ENCODE measurements at places on chromosomes 12 and 14.

GRCh38 chr12:54383041-54383609 lies 1.4 kb downstream of the ZNF385A start:
- DNase-seq: no peak

DNA sequence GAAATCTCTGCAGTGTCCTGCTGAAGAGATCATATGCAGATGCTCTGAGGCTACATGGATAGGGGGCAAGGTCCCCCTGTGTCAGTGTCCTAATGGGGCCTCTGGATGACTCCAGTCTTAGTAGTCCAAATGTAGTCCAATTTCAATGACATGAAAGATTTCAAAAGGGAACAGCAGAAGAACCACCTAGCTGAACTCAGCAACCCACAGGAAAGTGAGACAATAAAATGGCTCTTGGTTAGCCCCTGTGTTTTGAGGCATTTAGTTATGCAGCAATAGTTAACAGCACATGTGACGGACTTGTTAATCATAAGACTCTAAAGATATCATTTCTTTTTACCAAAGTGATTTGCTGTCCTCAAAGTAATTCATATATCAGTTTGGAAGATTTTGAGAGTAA lies 22.7 kb downstream of the CCDC198 start:
- no peak for DNase-seq

DNA sequence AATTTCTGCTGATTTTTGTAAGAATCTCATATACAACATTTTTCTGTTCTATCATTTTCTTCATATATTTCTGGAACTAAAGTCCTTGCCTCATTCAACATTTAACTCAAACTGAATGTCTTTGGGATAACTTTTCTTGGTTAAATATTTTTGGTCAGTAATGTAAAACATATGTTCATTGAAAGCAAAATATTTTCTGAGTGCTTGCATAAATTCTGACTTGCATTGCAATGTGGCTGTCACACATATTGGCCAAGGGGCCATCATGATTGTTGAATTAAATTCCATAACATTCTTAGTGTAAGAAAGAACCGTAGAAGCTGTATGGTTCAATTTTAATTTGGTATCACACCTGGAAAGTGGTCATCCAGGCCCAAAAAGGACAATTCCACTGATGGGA lies 369.4 kb downstream of the GALC start:
- no peak for DNase-seq

GRCh38 chr12:47776471-47777143 lies 3.6 kb downstream of the SLC48A1 start:
- no peak for DNase-seq

DNA sequence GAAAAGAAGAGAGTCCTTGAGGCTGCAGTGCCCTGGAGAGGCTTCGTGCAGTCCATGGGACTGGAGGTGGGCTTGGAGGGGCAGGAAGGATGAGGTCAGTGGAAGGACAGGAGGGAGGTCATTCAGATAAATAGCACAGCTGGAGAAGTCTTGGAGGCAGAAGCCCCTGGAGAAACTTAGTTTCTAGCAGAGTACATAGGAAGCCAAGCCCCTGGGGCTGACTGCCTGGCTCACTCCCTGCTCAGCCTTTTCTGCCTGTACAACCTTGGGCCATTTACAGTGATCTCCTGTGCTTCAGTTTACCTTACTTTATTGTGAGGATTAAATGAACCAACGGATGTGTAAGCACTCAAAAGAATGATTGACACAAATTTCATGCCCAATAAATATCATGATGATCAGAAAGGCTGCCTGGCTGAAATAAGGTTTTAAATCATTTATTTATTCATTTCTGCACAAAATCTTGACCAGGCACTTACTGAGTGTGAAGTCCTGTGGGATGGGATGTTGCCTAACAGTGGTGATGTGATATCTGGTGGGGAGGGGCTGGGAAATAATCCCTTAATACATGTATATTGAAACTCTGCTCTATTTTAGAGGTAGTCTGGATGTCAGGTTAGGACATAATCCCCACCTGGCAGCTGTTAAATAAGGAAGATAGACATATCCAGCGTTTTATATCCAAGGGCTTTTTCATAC lies 54.3 kb downstream of the PLEKHG7 start:
- no peak for DNase-seq

- DNase-seq: no peak
Measured at GRCh38 chr12:12181511-12181910, 85.3 kb downstream of the LRP6 start.

DNA sequence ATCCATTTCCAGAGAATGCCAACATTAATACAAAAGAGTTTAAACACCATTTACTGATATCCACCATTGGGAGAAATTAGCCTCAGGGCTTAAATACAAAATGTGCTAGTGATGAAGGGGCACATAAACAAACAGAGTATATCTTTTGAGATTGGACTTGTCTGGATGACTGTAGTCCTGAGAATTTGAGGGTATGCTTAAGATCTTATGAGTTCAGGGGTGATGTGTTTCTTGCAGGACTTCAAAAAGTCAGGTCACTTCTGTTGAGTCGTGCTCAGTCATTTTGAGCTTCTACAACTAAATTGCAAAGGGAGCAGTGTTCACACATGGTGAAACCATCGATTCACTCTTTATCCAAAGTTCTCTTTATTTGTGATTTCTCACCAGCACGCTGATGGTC lies 425.7 kb downstream of the ATP23 start:
- DNase-seq: no peak

DNA sequence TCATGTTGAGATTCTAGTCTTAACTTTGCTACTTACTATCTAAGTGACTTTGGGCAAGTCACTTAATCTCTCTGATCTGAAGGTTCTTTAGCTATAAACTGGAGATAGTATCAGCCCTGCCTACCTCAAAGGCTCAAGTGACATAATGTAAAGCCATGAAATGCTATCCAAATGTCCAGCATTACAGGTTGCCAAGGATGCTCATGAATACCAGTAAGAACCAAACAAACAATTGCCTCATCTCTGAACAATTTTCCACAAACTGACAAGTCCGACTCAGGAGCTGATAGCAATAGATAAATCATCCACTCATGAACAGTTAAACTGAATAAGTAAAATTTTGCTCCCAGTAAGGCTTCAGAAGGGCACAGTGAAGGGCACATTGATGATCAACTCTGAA lies 51.5 kb downstream of the LMNTD1 start:
- no peak for DNase-seq

DNA sequence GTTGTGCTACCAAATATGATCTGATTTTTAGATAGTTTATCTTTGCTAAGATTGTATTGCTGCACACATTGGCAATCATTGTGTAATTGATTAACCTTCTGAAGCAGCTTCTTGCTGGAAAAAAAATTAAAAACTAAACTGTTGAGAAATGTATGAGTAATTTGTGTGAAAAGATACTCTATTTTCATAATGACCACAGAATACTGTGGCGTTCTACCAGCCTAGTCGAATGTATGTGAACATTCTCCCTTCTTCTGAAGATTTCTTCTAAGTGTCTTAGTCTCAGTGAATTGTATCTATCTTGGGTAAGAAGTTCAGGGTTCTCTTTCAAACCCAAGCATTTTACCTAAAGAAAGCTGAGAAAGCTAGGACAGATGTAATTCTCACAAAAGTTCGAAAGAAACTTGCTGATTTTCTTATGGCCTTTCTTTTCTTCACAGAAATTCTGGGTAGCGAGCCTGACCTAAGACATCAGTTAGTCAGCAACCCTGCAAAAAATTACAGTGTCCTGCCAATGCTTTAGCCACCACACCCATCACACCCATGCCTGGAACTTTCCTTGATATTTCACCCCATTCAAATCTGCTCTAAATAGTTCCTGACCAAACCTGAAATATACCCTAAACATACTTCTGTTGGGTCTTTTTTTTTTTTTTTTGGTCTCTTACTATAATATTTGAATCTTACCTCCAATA lies 27.1 kb upstream of the C12orf71 start:
- DNase-seq: no peak

Measured in CD4-positive, alpha-beta T cell treated with Interleukin-6 at 100 ng/mL for 8 hours (primary cell).